ENCODE measurements at places on chromosomes 3 and 15. TPM values are rescaled to one million over a fixed set of nuclear protein-coding genes. Genes with fewer than 3 reads are reported as not detected.

DNA sequence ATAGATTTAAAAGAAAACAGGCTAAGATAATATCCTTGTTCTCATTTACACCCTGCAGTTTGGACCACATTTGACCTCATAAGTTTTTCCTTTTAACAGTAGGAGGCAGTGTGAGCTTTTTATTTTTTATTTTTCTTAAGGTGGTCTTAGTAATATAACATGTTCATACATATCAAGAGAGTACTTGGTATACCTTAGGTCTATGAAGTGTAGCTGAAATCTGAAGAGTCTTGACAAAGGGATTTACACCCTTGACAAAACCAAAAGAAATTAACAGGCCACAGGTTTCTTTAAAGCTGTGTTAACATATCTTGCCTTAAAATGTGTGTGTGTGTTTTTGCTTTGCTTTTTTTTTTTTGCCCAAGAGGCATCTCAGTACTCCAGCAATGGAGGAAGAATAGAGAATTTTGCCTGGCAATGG, 3.2 kb downstream of the RAP2B start:
- H3K27me3 ChIP-seq = no peaks in the 10 kb centered on the region
- peak overlapping the region; percentile 99 for H3K4me3 ChIP-seq
- peak overlapping the region; percentile 97 for H3K27ac ChIP-seq
- peaks cover 40% of the 10 kb centered on the region for H3K4me1 ChIP-seq

GRCh38 chr3:172918165-172918564, 167.6 kb downstream of the ECT2 start:
- H3K27ac ChIP-seq = peak overlapping the region; percentile 93
- H3K27me3 ChIP-seq = no peaks in the 10 kb centered on the region
- peak overlapping the region; percentile 64 for H3K4me3 ChIP-seq
- DNase-seq = peak; percentile 56
- peaks cover 6% of the 10 kb centered on the region for H3K36me3 ChIP-seq

- H3K27me3 ChIP-seq = no peaks in the 10 kb centered on the region
- no peak for DNase-seq
- no peak overlapping the region for H3K27ac ChIP-seq
- H3K36me3 ChIP-seq = no peaks in the 10 kb centered on the region
- H3K4me3 ChIP-seq = no peak overlapping the region
- no peaks in the 10 kb centered on the region for H3K4me1 ChIP-seq
Observed at GRCh38 chr15:31463521-31464102, 137.0 kb downstream of the KLF13 start.

The LRRC31 gene
- total RNA-seq = 2.8 TPM

GRCh38 chr15:35427091-35427490, 118.9 kb downstream of the DPH6 start:
- H3K27ac ChIP-seq = peak overlapping the region; percentile 82
- no peak for DNase-seq
- H3K4me3 ChIP-seq = peak overlapping the region; percentile 20
- no peaks in the 10 kb centered on the region for H3K36me3 ChIP-seq
- no peaks in the 10 kb centered on the region for H3K27me3 ChIP-seq

GRCh38 chr15:58147171-58147611, 9.0 kb downstream of the AQP9 start:
- H3K4me1 ChIP-seq = no peaks in the 10 kb centered on the region
- H3K4me3 ChIP-seq = no peak overlapping the region
- DNase-seq = no peak
- no peak overlapping the region for H3K27ac ChIP-seq
- H3K27me3 ChIP-seq = peaks cover 14% of the 10 kb centered on the region

- H3K4me3 ChIP-seq = no peak overlapping the region
- no peaks in the 10 kb centered on the region for H3K27me3 ChIP-seq
- H3K27ac ChIP-seq = no peak overlapping the region
- DNase-seq = no peak
- peaks cover 8% of the 10 kb centered on the region for H3K36me3 ChIP-seq
Observed at GRCh38 chr3:69994919-69995318, 4.6 kb upstream of the SAMMSON start.

DNA sequence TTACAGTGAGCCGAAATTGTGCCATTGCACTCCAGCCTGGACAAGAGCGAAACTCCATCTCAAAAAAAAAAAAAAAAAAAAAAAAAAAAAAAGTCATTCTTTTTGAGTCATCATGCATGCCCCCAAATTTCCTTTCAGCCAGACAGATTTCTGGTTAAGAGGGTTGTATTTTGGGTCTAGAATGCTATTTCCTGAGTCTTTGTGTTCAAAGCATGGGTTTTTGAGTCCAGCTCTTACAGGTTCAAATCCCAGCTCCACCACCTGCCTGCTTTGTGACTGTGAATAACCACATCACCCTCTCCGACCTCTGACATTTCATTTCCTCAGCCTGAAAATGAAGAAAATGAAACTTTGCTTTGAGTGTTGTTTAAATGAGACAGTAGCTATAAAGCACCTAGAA, 9.3 kb upstream of the C15orf61 start:
- H3K36me3 ChIP-seq = peaks cover 12% of the 10 kb centered on the region
- no peak overlapping the region for H3K4me3 ChIP-seq
- H3K27ac ChIP-seq = no peak overlapping the region
- no peak for DNase-seq
